ENCODE measurements at places on chromosomes 13 and 19. TPM values are rescaled to one million over a fixed set of nuclear protein-coding genes. Genes with fewer than 3 reads are reported as not detected.

DNA sequence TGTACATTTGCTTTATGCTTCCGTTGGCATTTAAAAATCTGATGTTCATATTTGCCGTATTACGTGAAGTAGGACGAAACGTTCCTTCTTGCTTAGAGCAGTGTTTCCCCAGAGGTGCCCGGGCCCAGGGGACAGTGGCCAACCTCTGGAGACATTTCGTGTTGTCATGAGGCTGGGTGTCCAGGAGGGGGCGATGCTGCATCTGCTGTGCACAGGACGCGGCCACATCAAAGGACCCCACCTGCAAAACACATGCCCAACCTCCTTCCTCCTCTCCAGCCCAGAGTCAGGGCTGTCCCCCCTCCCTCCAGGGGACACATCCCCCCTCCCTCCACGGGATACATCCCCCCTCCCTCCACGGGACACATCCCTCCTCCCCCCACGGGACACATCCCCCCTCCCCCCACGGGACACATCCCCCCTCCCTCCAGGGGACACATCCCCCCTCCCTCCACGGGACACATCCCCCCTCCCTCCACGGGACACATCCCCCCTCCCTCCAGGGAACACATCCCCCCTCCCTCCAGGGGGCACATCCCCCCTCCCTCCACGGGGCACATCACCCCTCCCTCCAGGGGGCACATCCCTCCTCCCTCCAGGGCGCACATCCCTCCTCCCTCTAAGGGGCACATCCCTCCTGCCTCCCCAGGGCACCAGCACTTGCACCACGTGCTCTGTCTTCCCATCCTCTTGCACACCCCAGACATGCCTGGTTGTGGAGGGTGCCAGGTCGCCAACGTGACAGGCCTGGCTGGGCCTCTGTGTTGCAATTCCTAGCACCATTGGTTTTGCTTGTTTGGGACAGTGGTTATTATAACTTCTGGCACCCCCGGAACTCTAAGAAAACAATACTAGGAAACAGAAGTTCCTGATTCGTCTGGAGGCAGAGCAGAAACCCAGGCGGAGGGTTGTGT lies 46.7 kb downstream of the GAS6 start:
- peak overlapping the region; percentile 72 for H3K27ac ChIP-seq
- H3K4me3 ChIP-seq, result no peak overlapping the region
- no peaks in the 10 kb centered on the region for H3K27me3 ChIP-seq
- H3K36me3 ChIP-seq, result no peaks in the 10 kb centered on the region

GRCh38 chr19:36046443-36047050 lies 7.5 kb downstream of the THAP8 start:
- no peak overlapping the region for H3K4me3 ChIP-seq
- H3K36me3 ChIP-seq, result no peaks in the 10 kb centered on the region
- DNase-seq, result no peak
- H3K27me3 ChIP-seq, result no peaks in the 10 kb centered on the region
- no peaks in the 10 kb centered on the region for H3K4me1 ChIP-seq

- H3K27me3 ChIP-seq, result no peaks in the 10 kb centered on the region
- DNase-seq, result peak; percentile 75
Observed at GRCh38 chr19:14536926-14537692, 7.7 kb downstream of the TECR start.

DNA sequence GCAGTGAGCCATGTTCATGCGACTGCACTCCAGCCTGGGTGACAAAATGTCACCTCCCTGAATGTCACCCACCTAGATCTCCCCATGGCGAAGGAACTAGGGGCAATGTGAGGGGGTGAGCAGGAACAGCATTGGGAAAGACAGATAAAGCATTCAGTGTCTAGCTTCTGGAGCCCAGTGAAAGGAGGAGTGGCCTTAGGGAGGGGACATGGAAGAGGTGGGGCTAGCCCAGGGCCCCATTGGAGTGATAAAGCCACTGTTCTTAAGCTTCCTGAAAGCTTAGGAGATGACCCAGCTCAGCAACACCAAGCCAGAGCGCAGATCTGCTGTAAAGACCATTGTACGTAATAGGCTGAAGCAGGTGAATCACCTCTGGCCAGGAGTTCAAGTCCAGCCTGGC lies 13.0 kb upstream of the KCNN1 start:
- DNase-seq, result no peak
- H3K27ac ChIP-seq, result no peak overlapping the region
- H3K4me1 ChIP-seq, result peaks cover 26% of the 10 kb centered on the region
- H3K36me3 ChIP-seq, result no peaks in the 10 kb centered on the region
- no peak overlapping the region for H3K4me3 ChIP-seq
- peaks cover 22% of the 10 kb centered on the region for H3K27me3 ChIP-seq

- no peaks in the 10 kb centered on the region for H3K27me3 ChIP-seq
- no peaks in the 10 kb centered on the region for H3K4me1 ChIP-seq
- DNase-seq, result no peak
- H3K36me3 ChIP-seq, result no peaks in the 10 kb centered on the region
Observed at GRCh38 chr19:45162608-45163143, 1.9 kb upstream of the NKPD1 start.

DNA sequence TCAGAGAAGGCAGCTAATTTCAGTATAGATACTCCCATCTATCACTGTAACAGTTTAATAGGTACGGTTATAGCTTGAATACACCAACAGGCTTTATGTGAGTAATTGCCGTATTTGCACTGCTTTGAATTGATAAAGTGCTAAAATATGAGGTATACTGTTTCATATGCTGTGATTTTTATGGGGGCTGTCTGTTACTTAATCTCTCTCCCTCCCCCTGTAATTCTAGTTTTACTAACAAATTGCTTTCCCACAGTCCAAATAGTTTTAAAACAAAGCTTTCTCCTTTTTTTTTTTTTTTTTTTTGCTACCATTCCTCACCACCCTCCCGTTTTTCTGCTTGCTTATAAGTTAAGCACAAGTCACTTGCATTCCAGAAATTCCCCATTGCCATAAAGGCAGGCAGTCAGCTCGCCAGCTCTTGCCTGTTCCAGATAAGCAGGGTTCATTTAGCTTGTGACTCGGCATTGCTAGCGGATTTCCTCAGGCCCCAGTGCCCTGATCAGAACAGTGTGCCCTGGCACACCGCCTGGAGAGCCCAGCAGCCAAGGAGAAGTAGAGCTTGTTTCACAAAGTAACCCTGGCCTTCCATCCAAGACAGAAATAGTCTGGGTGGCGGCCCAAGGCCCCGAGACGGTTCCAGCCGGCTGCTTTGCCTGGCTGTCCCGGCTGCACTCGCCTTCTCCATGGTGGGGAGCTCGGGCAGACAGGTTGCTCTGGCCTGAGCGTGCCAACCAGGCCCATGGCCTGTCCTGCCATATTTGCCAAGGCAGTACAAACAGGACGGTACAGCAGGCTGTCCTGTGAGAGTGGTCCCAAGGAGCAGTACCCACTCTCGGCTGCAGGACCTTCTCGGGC lies 43.5 kb upstream of the NPAS1 start:
- peak overlapping the region; percentile 86 for H3K27ac ChIP-seq
- peaks cover 19% of the 10 kb centered on the region for H3K4me1 ChIP-seq
- DNase-seq, result peak; percentile 93
- H3K36me3 ChIP-seq, result no peaks in the 10 kb centered on the region
- H3K4me3 ChIP-seq, result no peak overlapping the region

GRCh38 chr13:95404141-95404882 lies 103.1 kb upstream of the ABCC4 start:
- no peaks in the 10 kb centered on the region for H3K27me3 ChIP-seq
- no peak overlapping the region for H3K27ac ChIP-seq
- H3K36me3 ChIP-seq, result no peaks in the 10 kb centered on the region
- H3K4me3 ChIP-seq, result no peak overlapping the region
- no peaks in the 10 kb centered on the region for H3K4me1 ChIP-seq

DNA sequence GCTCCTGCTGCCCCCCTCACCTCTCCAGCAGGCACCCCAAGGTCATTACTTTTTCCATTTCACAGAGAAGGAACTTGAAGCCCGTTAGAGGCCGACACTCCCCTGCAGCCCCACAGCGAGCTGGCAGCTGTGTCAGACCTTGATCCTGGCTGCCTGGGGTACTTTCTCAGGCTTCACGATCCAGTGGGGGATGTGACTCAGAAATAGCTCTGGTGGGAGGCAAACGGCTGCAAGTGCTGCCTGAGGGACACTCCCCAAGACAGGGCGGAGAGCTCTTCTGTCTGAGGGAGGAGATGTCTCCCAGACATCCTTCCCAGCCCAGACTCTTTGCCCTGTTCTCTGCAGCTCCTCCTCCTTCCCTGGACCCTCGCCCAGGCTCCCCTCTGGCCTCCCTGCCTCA lies 4.8 kb downstream of the TSKS start:
- H3K27me3 ChIP-seq, result no peaks in the 10 kb centered on the region
- H3K27ac ChIP-seq, result no peak overlapping the region
- H3K36me3 ChIP-seq, result no peaks in the 10 kb centered on the region
- no peak overlapping the region for H3K4me3 ChIP-seq
- no peaks in the 10 kb centered on the region for H3K4me1 ChIP-seq

GRCh38 chr13:42153199-42154113 lies 105.0 kb downstream of the DGKH start:
- no peak overlapping the region for H3K4me3 ChIP-seq
- no peak for DNase-seq
- H3K36me3 ChIP-seq, result no peaks in the 10 kb centered on the region
- H3K4me1 ChIP-seq, result no peaks in the 10 kb centered on the region
- no peak overlapping the region for H3K27ac ChIP-seq

GRCh38 chr13:106596275-106596937 lies 28.5 kb upstream of the ARGLU1 start:
- H3K27ac ChIP-seq, result no peak overlapping the region
- H3K27me3 ChIP-seq, result no peaks in the 10 kb centered on the region
- no peaks in the 10 kb centered on the region for H3K4me1 ChIP-seq
- no peak overlapping the region for H3K4me3 ChIP-seq

CNFN gene
- total RNA-seq, result not detected

IZUMO2 gene
- total RNA-seq, result not detected

SOX21 gene
- not detected for total RNA-seq

LENG9 gene
- 7.1 TPM for total RNA-seq

SBK2 gene
- total RNA-seq, result not detected

ZNF615 gene
- total RNA-seq, result 10.0 TPM
